Cardiac muscle cell (in vitro differentiated cells and primary cell): ENCODE measurements at places on chromosomes 2 and 18. TPM values are rescaled to one million over a fixed set of nuclear protein-coding genes. Genes with fewer than 3 reads are reported as not detected.

DNA sequence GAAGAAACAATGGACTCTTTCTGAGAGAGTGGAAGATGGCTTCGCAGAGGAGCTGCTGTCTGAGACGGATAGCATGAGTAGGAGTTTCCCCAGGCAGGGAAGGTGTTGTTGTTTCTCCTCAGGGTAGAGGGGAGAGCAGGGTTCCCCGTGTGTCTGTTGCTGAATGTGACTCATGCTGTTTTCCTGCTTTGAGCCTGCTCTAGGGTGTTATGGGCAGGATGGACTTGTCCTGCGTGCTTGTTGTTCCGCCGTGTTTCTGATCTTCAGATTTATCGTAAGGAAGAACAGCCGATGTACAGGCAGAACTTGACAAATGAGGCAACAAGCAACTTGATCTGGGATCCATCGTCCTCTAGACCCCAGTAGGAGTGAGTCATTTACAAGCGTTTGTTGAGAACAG is 19.7 kb upstream of the MYCN start:
- H3K4me3 ChIP-seq = no peak overlapping the region
- H3K4me1 ChIP-seq = peaks cover 4% of the 10 kb centered on the region
- H3K36me3 ChIP-seq = no peaks in the 10 kb centered on the region
- no peak overlapping the region for H3K27ac ChIP-seq

DNA sequence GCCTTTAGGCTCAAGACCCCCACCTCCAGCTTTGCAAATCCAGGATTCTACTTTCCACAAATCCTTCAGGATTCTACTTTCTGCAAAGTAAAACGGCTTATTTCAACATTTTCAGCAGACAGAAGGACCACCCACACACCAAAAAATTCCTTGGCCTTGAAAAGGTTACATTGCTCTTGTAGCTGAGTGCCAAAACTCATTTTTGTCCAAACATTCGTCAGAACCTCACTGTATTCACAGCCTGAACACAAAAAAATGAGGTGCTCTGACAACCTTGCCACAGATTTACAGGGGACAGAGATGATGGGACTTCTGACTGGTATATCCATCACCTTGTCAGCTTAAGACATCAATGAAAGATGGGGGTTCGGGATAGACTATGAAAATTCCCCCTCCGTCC is 63.0 kb upstream of the COX7A2L start:
- H3K4me3 ChIP-seq = no peak overlapping the region
- H3K36me3 ChIP-seq = no peaks in the 10 kb centered on the region
- DNase-seq = no peak
- H3K27me3 ChIP-seq = no peaks in the 10 kb centered on the region

DNA sequence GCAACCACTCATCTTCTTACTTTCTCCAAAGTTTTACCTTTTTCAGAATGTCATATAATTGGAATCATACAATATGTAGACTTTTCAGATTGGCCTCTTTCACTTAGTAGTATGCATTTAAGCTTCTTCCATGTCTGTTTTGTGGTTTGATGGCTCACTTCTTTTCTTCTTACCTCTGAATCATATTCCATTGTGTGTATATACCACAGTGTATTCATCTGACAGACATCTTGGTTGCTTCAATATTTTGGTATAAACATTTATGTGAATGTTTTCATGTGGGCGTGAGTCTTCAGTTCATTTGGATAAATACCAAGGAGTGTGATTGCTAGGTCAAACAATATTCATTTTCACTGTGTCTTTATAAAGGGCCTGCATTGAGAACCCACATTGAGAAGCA is 136.1 kb upstream of the NOSTRIN start:
- no peak overlapping the region for H3K27ac ChIP-seq
- H3K36me3 ChIP-seq = no peaks in the 10 kb centered on the region
- peaks cover 14% of the 10 kb centered on the region for H3K4me1 ChIP-seq
- DNase-seq = no peak
- no peak overlapping the region for H3K4me3 ChIP-seq

GRCh38 chr2:139317259-139317658 is 537.1 kb upstream of the NXPH2 start:
- no peak overlapping the region for H3K27ac ChIP-seq
- no peak overlapping the region for H3K4me3 ChIP-seq
- H3K36me3 ChIP-seq = no peaks in the 10 kb centered on the region

Gene TCF23
- not detected in 2 replicates for polyA plus RNA-seq

- no peaks in the 10 kb centered on the region for H3K27me3 ChIP-seq
- no peak for DNase-seq
- no peaks in the 10 kb centered on the region for H3K4me1 ChIP-seq
- H3K4me3 ChIP-seq = no peak overlapping the region
- H3K27ac ChIP-seq = no peak overlapping the region
- H3K36me3 ChIP-seq = no peaks in the 10 kb centered on the region
Observed at GRCh38 chr2:229654437-229654836, 59.9 kb downstream of the DNER start.

Gene DPY30
- 143 and 169 TPM in 2 replicates for polyA plus RNA-seq

Gene PRSS56
- polyA plus RNA-seq = 0.07 TPM in 1 of 2 replicates, not detected in the other

Gene DLX1
- polyA plus RNA-seq = not detected in 2 replicates

Gene DUSP2
- 1.0 and 2.2 TPM in 2 replicates for polyA plus RNA-seq

Gene NT5C1B
- polyA plus RNA-seq = 0.32 and 1.9 TPM in 2 replicates

- H3K27ac ChIP-seq = no peak overlapping the region
- no peak overlapping the region for H3K4me3 ChIP-seq
- peaks cover 29% of the 10 kb centered on the region for H3K4me1 ChIP-seq
- no peaks in the 10 kb centered on the region for H3K27me3 ChIP-seq
- no peak for DNase-seq
- peaks cover 6% of the 10 kb centered on the region for H3K36me3 ChIP-seq
Observed at GRCh38 chr2:1639086-1639858, 105.0 kb downstream of the PXDN start.

GRCh38 chr2:157348291-157348921 is 22.8 kb upstream of the ERMN start:
- no peak overlapping the region for H3K4me3 ChIP-seq
- H3K4me1 ChIP-seq = no peaks in the 10 kb centered on the region
- DNase-seq = no peak
- H3K27me3 ChIP-seq = no peaks in the 10 kb centered on the region

DNA sequence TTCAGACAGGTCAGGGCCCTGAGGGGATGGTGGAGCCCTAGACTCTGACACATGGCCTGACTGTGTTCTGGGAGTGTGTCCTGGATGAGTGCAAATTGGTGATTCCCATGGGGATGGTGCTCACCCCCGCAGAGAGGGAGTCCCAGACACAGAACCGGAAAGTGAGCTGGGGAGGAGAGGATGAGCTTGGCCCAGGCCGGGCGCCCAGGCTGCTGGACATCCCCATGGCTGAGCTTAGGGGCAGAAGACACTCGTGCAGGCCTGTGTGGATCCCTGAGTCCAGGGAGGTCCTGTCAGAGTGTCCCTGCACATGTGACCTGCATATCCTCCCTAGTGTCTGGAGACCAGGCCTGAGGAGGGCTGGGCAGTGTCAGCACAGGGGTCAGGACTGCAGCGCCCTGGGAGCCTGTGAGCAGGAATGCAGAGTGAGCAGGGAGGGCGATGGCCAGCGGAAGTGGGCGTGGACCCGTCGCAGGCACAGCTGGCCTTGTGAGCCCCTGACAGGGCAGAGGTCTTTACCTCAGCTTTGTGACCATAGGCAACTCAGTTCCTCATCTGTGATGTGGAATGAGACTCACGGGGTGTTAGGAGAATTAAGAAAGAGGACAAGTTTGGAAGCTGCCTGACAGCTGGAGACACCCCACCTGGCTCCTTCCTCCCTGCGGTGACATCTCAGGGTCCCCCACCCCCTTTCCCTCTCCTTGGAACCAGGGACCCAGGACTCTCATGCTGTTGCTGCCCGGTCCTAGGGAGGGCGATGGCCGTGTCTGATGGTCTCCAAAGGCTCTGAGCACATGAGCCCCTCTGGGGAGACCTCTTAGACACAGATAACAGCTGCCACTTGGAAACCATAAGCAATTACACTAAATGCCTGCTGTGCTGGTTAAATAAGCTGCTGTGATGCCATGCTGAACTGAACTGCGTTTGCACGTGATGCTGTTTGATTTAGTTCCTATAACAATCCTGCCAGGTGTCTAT is 62.6 kb upstream of the HS6ST1 start:
- H3K36me3 ChIP-seq = no peaks in the 10 kb centered on the region
- DNase-seq = peak; percentile 25
- no peak overlapping the region for H3K27ac ChIP-seq
- H3K27me3 ChIP-seq = no peaks in the 10 kb centered on the region

- H3K36me3 ChIP-seq = no peaks in the 10 kb centered on the region
- H3K4me3 ChIP-seq = no peak overlapping the region
- H3K27me3 ChIP-seq = no peaks in the 10 kb centered on the region
- no peaks in the 10 kb centered on the region for H3K4me1 ChIP-seq
- H3K27ac ChIP-seq = no peak overlapping the region
Observed at GRCh38 chr18:50814395-50814794, 5.4 kb downstream of the MRO start.

Gene ASPRV1
- polyA plus RNA-seq = 1.6 and 4.2 TPM in 2 replicates

Gene CYP27A1
- polyA plus RNA-seq = 70.6 and 125 TPM in 2 replicates

GRCh38 chr18:25225151-25225550 is 126.8 kb downstream of the ZNF521 start:
- H3K4me3 ChIP-seq = no peak overlapping the region
- no peak for DNase-seq
- H3K36me3 ChIP-seq = peaks cover 15% of the 10 kb centered on the region
- peaks cover 35% of the 10 kb centered on the region for H3K4me1 ChIP-seq
- no peak overlapping the region for H3K27ac ChIP-seq
- no peaks in the 10 kb centered on the region for H3K27me3 ChIP-seq

- no peaks in the 10 kb centered on the region for H3K27me3 ChIP-seq
- H3K4me1 ChIP-seq = no peaks in the 10 kb centered on the region
- no peak overlapping the region for H3K4me3 ChIP-seq
- no peak overlapping the region for H3K27ac ChIP-seq
Observed at GRCh38 chr2:50448556-50448955, 583.4 kb downstream of the NRXN1 start.

DNA sequence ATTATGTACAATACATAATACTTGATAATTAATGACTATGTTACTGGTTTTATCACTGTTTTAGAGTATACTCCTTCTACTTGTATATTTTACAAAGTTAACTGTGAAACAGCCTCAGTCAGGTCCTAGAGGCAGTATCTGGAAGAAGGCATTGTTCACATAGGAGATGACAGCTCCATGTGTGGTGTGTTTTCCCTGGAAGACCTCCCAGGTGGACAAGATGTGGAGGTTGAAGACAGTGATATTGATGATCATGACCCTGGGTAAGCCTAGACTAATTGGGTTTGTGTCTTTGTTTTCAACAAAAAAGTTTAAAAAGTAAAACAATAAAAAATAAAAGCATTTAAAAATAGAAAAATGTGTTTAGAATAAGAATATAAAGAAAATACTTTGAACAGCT is 96.4 kb downstream of the TRIB2 start:
- H3K27me3 ChIP-seq = no peaks in the 10 kb centered on the region
- H3K4me3 ChIP-seq = no peak overlapping the region
- DNase-seq = no peak
- no peaks in the 10 kb centered on the region for H3K4me1 ChIP-seq
- H3K27ac ChIP-seq = no peak overlapping the region

GRCh38 chr2:39408351-39409136 is 28.5 kb downstream of the MAP4K3 start:
- H3K27me3 ChIP-seq = no peaks in the 10 kb centered on the region
- no peak overlapping the region for H3K4me3 ChIP-seq
- H3K27ac ChIP-seq = no peak overlapping the region
- DNase-seq = no peak
- no peaks in the 10 kb centered on the region for H3K36me3 ChIP-seq

GRCh38 chr2:51093016-51093415 is 61.1 kb upstream of the NRXN1 start:
- no peaks in the 10 kb centered on the region for H3K27me3 ChIP-seq
- H3K4me1 ChIP-seq = no peaks in the 10 kb centered on the region
- no peak for DNase-seq
- no peaks in the 10 kb centered on the region for H3K36me3 ChIP-seq
- no peak overlapping the region for H3K27ac ChIP-seq

DNA sequence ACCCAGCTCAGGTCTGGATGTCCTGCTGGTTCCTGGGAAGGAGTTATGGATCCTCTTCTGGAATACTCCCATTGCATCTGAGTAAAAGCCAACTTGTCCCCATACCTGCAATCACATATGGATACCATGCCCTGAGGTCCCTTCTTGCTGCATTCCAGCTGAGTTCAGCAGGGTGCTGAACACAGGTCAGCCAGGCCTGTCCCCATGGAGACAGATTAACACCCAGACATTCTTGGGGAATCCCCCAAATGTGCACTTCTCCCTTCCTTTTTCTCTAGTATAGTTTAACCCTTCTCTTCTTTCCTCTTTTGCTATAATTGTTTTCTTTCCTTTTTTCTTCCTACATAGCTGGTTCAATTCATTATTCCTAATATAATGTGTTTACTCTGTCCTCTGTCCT is 799.6 kb upstream of the HS6ST1 start:
- H3K4me1 ChIP-seq = peaks cover 9% of the 10 kb centered on the region
- no peak overlapping the region for H3K27ac ChIP-seq
- H3K36me3 ChIP-seq = no peaks in the 10 kb centered on the region
- no peak for DNase-seq
- no peaks in the 10 kb centered on the region for H3K27me3 ChIP-seq

- no peak overlapping the region for H3K27ac ChIP-seq
- H3K4me3 ChIP-seq = no peak overlapping the region
- H3K27me3 ChIP-seq = no peaks in the 10 kb centered on the region
- no peaks in the 10 kb centered on the region for H3K36me3 ChIP-seq
Observed at GRCh38 chr18:75344615-75345014, 82.9 kb downstream of the SMIM21 start.

- no peaks in the 10 kb centered on the region for H3K36me3 ChIP-seq
- H3K4me3 ChIP-seq = no peak overlapping the region
- no peaks in the 10 kb centered on the region for H3K27me3 ChIP-seq
Observed at GRCh38 chr2:22037274-22037673, 913.5 kb downstream of the TDRD15 start.

- DNase-seq = no peak
- no peak overlapping the region for H3K27ac ChIP-seq
- peaks cover 2% of the 10 kb centered on the region for H3K27me3 ChIP-seq
- H3K36me3 ChIP-seq = no peaks in the 10 kb centered on the region
Observed at GRCh38 chr2:233359823-233360222, 5.5 kb downstream of the DGKD start.

- peak overlapping the region; percentile 6 for H3K27ac ChIP-seq
- peaks cover 15% of the 10 kb centered on the region for H3K4me1 ChIP-seq
- peaks cover 12% of the 10 kb centered on the region for H3K36me3 ChIP-seq
- no peaks in the 10 kb centered on the region for H3K27me3 ChIP-seq
- no peak overlapping the region for H3K4me3 ChIP-seq
Observed at GRCh38 chr2:175135862-175136261, 32.1 kb downstream of the ATF2 start.

Gene TSPYL6
- polyA plus RNA-seq = not detected in 2 replicates
